ENCODE measurements at places on chromosomes 12 and 14.

- no peak for DNase-seq
These were observed 4.6 kb upstream of the ALX1 start for GRCh38 chr12:85275374-85275773.

DNA sequence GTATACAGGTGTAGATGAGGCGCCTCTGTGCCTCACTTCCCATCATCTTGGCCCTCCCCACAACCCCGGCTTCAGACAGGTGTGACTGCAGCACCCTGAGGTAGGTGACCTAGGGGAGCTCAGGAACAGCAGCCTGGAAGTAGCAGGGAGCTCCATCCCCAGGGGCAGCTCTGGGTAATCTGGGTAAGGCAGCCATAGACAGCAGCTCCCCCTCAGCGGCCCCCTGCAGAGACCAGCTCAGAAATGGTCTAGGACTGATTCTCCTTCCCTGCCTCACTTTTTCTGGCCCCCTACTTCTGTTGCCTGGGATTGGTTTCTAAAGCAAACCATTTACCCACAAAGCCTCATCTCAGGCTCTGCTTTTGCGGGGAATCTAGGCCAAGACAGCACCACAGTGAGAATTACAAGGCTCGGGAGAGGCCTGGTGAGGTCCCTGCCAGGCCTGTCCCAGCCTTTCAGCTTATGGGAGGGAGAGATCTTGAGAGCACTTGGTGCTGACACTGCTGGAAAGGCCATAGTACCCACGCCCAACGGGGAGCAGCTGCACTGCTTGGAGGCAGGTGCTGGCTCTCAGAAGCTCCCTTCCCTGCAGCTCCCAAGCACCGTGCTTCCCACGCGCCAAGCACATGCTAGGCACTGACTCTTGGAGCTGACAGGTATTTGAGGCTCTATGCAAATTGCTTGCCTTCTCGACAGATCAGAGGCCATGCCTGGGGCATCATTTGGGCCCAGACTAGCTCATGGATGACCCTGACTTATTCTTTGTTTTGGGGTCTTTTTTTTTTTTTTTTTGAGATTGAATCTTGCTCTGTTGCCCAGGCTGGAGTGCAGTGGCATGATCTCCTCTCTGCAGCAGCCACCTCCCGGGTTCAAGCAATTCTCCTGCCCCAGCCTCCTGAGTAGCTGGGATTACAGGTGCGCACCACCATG is 45.1 kb upstream of the TRAF3 start:
- DNase-seq = no peak

DNA sequence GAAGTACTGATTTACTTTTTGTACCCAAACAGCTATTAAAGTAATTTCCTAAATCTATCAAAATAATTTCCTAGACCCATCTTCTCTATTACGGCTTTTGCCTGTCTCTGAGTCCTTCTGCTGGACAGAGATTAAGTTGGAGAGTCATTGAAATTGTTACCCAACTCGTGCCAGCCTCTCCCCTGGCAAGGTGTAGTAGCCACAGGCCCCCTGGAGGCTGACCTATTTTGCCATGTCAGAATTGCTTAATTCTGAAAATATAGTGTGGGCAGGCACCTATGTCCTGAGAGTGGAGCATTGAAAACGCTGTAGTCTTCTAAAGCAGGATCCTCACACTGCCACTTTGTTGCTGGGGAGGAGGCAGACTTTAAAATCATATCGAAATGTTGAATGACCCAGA is 308.2 kb downstream of the GLT1D1 start:
- no peak for DNase-seq

DNA sequence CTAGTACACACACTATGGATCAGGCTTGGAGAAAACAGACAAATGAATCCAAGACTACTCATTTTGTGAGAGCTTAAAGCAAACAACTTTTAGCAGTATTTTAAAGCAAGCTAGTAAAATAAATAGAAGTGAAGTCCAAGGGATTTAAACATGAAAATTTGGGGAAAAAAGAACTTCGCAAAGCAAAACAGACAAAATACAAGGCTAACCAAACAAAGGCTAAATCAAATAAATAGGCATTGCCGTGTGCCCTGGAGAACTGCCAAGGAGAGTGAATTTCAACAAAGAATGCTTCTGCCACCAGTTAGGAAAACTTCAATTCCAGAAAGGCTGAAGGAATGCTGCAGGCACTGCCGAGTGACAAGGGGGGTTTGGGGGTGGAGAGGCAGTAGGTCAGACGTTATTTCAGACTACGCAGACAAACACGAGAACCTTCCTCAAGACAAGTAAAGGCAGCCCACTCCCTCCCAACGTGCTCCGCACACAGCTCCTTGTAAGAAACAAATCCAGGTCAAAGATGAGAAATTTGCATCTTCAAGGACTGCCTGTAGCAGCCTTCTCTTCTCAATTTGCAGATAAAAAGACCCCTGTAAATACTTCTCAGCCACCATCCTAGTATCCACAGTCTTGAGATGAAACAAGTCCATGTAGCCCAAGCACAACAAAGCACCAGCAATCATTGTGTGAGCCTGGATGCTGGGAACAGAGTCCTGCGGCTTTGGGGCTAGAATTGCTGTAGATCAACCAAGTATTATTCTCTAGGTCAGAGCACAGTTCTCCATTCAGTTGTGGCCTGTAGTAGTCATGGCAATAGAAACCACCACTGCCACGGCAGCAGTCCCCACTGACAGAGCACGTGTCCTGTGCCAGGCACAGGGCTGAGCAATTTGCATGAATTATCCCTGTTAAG is 43.3 kb downstream of the EFCAB11 start:
- no peak for DNase-seq
